ENCODE measurements at places on chromosomes 5 and 9.

- no peak for DNase-seq
Measured at GRCh38 chr5:146409054-146409671, 38.0 kb upstream of the TCERG1 start.

DNA sequence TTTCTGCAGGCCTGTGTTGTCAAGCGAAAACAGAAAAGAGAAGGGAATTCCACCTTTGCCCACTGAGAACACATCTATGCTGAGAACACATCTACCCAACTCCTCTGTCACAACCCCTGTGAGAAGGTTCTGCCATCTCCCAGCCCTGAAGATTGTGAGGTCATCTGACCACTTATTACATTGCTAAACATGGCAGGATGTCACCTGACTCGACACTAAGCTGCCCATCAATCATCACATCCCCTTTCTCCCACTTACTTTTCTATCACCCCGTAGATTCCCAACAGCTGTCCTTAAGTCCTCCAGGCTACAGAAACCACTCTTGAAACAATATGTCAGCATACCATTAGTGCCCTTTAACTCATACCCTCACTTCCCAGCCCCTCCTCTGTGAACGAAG, 64.2 kb upstream of the PRSS3 start:
- no peak for DNase-seq

DNA sequence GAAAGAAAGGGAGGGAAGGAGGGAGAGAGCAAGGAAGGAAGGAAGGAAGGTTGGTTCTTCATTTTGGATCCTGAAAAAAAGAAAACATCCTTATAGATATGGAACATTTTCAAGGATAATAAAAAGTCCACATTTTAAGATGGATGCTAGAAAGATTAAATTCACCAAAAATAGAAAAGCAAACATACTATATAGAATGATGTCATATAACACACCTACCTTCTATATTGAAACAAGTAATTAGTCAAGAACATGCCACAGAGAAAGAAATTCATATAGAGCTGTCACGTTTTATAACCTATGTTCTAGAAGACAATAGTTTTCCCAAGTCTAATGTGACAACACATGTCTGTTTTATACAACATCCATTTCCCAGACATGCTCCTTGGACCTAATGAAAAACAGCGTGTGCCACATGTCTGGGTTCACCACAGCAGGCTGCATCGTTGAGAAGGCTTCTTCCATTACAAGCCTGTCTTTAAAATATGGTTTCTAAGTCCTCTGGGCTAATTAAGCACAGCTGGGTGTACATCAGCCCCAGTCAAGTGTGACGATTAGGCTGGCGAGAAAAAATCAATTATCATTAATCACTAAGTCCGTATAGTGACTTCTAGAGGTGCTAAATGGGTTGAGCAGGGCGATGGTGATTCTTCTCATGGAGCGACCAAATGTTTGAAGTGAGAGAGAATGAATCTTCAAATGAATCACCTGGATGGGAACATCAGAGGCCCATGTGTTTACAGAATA, 301.8 kb downstream of the TLE1 start:
- no peak for DNase-seq

DNA sequence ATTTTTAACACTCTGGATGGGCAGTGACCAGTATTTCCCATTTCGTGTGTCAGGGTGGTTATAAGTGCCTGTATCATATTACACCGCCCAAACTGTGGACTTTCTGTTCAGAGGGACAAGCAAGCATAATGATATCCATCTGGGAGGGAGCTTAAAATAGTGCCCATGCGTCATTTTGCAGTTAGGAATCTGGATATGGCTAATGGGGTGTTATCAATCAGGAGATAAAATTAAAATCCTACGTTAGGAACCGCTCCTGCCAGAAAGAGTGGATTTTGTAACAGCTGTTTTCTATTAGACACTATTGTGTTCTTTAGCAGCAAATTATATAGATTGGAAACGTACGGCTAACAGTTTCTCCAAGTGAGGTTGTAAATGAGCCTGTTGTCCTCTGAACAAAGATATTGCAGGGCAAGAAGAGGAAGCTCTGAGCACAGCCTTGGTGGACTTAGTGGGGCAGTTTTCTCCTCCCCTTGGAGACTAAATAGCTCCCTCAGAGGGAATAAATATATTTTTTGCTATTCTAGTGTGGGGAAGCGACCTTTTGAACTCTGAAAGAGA, 160.4 kb downstream of the SPATA31D1 start:
- no peak for DNase-seq

- no peak for DNase-seq
Measured at GRCh38 chr5:67095346-67096171, 101.0 kb downstream of the CD180 start.

DNA sequence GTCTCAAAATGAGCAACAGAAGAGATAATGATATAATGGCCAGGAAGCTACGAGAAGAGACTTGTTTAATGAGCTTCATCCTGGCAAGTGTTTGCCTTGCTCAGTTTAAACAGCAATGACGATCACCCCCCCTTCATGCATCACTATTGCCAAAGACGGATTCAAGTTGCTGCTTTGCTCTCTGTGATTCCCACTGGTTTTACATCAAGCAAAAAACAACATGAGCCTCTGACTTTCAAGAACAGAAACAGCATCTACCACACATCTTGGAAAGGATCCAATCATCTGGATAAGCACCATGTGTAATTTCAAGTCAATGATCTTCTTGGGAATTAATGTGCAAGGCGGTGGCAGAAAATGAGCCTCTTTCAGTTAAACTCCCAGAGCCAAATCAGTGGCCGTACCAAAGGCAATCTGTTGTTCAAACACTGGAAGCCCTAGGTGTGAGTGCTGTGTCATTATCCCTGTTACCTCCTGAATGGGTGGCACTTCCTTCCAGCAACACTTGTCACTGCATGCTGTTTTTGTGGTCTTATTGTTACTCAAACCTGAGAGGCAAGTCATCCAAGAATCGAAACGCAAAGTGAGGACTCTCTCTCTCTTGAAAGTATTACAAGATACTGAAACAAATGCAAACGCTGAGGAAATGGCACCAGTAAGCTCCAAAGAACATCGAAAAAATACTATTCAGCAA, 72.8 kb downstream of the MED27 start:
- peak; percentile 42 for DNase-seq

- no peak for DNase-seq
Measured at GRCh38 chr9:68433531-68434110, 77.2 kb downstream of the PGM5 start.

DNA sequence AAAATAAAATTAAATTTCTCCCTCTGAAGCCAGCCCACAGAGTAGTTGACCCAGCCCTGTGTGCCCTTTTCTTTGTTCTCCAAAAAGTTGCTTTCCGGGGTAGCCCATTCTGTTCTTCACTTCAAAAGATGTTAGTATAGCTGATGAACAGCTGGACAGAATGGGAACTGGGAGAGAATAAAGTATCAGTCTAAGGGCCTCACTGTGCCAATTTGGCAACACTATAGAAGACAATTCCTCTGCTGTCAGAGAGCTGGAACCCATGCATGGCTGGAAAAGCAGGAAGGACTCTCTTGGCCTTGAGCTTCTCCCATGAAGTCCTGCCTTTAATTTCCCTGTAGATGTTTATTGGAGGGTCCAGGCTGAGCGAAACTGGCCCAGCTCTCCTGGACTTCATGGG, 11.0 kb upstream of the TNFSF8 start:
- no peak for DNase-seq

DNA sequence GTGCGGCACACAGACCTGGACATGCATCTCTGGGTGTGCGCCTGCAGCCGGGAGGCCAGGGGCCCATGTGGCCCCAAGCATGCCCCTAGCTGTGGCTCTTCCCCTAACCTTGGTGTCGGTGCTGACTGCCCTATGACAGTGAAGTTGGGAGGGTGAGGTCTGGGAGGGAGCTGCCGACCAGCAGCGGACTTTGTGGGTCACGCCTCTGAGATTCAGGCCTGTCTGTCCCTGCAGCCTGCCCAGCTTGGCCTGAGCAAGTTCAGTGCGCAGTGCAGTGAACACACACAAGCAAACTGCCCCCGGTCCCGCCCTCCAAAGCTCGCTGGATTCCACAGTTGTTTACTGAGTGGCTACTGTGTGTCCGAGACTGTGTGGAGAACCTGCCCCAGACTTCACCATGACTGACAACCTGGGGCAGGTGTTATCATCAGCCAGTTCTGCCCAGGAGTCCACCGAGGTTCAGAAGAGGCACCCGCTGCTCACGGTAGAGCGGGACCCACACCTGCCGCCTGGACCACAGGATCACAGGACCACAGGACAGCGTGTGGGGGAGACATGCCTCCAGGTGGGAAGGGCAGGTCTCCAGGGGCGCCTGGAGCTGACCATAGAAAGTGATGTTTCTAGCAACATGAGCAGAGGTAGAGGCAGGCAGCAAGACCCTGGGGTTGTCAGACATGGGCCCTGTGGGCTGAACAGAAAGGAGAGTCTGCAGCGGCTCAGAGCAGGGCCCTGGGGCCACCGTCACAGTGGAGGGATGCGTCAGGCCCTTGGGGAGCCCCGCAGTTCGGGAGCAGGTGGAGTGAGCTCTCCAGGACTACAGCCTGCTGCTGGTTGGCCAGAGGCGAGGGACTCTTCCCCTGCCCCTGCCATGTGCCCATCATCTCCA, 105.1 kb downstream of the PHF2 start:
- DNase-seq, result peak; percentile 19

DNA sequence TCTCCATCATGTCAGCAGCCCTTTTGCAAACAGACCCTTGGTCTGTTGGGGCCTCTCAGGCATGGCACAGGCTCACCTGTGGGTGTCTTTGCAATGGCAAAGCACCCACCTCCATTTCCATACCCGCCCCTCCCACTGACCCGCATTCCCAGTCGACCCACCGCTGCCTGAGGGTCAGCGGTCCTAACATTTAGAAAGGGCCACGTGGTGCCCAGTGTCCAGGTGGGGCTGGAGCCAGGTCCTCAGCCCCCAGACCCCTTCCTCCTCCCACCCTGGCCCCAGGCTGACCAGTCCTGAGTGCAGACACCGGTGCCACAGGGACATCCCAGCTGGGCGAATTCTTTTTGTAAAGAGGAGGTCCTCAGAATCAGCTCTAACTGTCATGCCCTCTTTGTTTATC, 43.3 kb upstream of the CEP72 start:
- DNase-seq, result no peak

DNA sequence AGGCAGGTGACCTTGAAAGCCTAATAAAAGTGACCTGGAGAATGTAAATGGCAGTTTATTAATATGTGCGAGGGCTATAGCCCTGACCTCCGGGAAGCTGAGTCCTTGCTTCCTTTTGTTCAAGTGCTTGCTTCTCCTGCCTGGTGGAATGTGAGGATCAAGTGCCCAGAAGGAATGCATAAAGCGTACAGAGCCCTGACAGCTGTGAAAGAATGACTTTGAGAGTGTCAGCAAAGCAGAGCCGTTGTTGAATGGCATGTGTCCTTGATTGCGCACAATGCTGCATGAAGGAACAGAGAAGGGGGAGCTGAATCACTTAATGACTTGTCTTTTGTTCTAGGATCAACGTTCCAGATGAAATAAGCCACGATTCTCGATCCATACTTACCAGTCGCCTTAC, 133.0 kb downstream of the SLF1 start:
- DNase-seq, result no peak

GRCh38 chr5:378976-379742, 57.6 kb downstream of the AHRR start:
- peak; percentile 3 for DNase-seq

DNA sequence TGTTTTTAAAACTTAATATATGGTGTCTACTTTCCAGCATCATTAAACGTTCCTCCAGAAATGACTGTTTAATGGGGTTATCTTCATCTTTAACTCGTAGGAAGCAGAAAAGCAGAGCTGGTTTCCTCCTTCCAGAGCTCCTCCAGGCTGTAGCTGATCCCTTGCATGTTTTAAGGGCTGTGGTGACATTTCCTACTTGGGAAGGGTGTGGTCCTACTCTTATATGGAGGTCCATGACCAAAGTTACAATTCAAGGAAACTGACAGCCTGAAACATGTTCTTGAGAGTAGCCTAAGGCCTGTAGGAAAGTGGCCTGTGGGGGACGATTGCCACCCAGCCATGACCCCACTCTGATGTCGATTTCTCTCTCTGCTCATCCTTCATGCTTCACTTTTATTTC, 297.1 kb downstream of the GADD45G start:
- DNase-seq, result no peak

DNA sequence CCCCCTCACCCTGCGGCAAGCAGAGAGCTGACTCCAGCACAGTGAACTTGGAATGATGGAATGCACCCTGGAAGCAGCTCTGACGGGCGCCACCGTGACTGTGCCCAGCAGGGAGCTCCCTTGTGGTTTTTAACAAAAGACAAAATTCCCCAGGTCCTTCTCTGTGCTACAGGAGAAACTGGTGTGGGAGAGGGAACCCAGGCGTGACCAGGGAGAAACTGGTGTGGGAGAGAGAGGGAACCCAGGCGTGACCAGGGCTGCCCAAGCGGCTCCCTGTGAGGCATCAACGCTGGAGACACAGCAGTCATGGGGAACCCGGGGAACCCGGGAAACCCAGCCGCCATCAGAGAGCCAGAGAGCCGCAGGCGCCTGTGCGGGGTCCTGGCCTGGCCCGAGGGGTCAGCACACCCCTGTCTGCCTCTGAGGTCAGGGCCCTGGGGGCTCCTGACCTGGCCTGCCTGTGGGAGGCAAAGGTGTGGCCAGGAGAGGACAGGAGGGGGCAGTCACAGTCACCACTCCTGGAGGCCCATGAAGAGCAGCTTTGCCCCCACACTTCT, 3.1 kb upstream of the AHRR start:
- DNase-seq, result peak; percentile 36

DNA sequence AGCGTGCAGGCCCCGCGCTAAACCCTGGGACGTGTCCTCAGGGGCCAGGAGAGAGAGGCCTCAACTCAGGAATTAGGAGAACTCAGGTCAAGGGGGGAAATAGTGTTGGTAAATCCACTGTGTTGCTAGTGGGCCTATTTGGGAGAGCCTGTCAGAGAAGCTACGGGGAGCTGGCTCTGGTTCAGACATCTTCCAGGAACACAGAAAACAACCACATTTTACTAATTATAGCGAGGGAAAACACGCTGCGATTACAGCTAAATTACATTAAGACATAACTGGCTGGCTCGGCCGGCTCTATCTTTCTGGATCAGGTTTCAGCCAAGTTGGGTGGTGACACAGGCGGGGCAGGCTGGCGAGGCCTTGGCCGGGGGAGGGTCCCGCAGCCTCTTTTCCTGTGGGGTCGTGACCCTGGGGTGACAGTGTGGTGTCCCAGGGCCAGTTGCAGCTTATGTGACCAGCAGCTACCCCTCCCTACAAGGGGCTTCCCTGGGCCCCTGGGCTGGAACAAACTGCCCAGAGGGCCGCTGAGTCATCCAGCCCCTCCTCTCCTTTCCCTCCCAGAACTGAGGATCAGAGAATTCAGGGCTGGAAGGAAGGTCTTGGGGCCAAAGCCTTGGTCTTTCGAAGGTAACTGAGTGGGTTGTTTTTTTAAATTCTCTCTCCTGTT, 75.1 kb downstream of the FGF18 start:
- no peak for DNase-seq

GRCh38 chr5:102845041-102845440, 89.9 kb downstream of the PAM start:
- no peak for DNase-seq

DNA sequence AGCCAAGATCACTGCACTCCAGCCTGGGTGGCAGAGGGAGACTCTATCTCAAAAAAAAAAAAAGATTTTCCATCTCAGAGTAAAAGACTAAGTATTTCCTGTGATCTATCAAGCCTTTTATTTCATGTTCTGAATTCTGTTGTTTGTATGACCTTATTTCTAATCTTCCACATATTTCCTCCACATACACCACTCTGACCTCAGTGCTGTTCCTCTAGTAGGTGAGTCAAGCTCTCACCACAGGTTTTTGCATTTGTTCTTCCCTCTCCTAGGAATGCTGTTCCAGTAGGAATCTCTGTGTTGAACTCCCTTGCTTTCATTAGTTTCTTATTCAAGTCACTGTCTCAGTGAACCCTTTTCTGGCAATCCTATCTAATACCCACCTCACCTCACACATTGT, 68.1 kb downstream of the INVS start:
- DNase-seq, result no peak

- no peak for DNase-seq
Measured at GRCh38 chr5:139454568-139455290, 7.8 kb downstream of the ECSCR start.
